ENCODE measurements at places on chromosomes 5 and 9.

DNA sequence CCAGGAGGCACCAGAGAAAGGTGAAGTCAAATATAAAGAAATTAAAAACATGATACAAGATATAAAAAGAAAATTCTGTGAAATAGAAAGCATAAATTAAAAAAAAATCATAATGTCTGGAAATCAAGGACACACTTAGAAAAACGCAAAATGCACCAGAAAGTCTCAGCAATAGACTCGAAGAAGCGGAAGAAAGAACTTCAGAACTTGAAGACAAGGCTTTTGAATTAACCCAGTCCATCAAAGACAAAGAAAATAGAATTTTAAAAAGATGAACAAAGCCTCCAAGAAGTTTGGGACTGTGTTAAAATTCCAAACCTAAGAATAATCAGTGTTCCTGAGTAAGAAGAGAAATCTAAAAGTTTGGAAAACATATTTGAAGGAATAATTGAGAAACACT is 168.3 kb downstream of the PRR16 start:
- no peak for DNase-seq

- DNase-seq = no peak
Measured at GRCh38 chr5:115392611-115393010, 96.2 kb upstream of the CCDC112 start.

GRCh38 chr5:35026280-35026840 is 21.4 kb downstream of the AGXT2 start:
- DNase-seq = no peak

DNA sequence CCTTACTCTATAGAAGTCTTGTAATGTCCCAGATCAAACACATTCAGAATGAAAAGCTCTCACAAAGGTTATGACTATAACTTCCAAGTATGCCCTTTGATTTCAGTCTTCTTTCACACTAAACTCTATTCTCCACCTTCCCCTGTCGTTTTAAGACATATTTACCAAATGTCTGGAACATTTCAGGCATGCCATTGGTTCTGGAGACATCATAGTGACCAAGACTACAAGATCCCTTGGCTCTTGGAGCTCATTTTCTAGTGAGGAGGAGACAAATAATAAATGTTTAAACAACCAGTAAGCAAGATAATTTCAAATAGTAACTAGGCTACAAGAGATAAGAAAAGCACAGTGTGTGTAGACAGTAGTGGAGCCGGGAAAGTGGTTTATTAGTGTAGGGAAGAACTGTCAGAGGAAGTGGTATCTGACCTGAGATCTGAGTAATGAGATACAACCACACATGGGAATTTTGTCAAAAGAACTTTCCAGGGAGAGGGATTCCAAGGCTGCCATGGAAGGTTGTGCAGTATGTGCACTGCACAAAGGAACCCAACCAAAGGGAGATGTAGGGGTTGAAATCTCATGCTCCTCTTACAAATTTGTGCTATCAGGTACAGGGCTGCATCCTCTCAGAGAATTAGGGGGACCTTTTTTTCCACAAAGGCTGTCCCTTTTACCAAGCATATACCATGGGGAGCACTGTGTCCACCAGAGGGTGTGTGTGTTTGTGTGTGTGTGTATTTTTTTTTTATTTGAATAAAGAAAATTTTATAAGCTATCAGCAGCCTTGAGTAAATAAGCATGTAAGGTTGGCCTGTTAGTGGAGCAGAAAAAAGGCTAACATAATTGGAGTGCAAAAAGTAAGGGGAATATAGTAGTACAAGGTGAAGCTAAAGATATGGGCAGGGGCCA is 1279.1 kb upstream of the WWC1 start:
- DNase-seq = no peak

GRCh38 chr9:71719562-71719961 is 48.8 kb downstream of the CEMIP2 start:
- DNase-seq = no peak

GRCh38 chr5:14960120-14960462 is 88.5 kb upstream of the ANKH start:
- no peak for DNase-seq

DNA sequence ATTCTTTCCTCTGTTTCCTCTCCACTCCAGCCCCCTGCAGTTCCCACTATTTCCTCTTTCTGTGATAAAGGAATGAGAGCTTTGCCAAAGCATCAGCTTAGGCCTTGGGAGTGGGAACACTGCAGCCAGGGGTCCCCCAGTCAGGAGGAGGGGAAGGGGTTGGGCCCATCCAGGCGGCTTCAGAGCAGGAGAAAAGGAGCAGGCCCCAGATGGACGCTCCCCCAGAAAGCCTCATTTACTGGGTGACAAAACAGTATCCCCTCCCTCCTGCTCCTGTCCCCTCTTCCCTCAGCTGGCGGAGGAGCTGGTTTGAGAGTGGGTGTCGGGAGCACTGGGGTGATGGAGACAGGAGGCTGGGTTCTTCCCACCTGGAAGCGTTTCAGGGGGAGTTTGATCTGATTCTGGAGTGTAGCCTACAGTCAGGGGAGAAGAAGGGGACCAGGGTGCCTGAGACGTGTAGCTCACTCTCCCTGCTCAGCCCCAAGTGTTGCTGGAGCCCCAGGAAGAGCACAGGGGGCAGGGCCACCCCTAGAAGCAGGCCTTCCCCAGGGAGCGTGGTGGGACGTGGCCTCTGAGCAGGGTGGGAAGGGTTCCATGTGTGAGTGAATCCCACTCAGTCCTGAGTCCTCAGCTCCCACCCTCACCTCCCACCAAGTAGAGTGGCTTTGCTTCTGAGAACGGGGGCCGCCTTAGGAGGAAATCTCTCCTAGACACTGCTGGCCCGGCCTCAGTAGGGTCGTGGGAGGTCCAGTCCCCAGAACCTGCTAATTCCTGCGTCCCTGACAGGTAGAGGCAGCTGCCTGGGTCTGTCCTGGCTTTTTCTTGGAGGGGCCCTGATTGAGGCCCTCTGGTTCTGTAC is 173.1 kb downstream of the CACNA1B start:
- DNase-seq = no peak

DNA sequence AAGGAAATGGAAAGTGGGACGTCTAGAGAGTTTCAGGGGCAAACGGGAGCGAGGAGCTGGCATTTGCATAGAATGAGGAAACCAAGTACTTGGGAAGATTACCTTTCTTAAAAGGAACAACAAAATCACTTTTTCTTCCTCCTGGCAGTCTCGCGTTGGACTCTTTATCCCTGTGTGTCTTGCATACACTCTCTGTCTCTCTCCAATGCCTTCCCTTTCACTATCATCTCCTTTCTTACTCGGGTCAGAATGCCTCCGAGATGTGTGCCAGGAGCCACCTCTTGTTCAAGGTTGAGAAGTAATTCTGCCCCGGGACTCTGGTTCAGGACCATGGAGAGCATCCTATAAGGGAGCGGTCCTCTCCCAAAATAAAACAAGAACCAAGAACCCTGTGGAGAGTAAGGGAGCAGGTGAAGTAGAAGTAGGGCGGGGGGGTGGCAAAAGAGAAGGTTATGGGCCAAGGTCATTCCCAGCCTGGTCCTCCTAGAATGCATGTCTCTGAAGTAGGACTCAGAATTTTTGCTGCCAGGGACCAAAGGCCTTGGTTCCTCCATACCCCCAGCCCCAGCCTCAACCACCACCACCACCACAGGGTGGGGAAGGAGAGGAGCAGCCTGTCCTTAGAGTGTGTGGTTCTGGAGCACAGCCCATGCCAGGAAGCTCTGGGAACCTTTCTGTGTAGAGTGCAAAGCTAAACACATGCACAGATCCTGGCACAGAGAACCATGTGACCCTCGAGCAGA is 72.1 kb upstream of the ARAP3 start:
- no peak for DNase-seq

DNA sequence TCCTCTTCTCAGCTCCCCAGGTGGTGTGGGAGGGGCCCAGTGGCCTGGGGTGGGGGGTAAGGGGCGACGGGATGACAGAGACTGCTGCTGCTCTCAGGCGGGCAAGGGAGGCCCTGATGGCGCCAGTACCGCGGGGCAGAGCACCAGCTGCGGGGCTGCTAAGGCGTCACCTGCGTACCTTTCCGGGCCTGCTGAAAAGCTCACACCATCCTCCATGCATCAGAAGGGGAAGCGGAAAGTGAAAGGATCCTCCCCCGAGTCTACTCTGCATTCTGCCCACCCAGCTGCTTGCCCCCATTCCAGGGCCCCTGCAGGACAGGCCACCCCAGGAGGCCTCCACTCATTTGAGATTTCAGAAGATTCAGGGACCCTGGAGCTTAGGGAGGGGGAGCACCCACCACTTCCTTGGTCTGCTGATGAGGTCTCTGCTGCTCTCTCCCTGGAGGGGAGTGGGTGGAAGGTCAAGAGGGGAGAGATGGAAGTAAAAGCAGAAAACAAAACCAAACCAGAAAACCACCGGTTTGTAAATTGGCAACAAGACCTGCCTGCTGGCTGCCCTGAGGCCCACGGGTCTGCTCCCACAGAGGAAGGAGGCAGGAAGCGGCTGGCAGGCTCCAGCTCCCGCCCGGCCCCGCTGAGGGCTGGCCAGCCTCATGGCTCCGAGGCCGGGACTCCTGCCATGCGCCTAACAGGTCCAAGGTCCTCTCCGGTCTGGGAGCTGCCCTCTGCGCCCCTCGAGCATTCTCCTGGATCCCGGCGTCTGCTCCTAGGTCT is 33.6 kb downstream of the PRRT1B start:
- DNase-seq = no peak

DNA sequence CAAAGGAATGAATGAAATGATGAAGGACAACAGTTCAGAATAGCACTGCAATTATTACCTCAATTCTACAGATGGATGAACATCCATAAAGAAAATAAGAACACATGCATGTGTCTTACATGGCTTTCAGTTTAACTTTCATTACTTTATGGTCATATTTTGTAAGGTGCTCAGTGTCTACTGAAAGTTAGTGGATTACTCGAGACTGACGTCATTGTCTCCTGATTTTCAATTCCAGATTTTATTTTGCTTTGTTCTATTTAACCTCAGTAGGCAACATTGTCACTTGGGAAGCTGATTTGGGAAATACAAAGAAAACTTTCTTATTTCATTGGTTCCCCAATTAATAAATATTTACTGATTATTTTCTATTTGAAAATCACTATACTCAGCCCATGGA is 363.7 kb downstream of the CHSY3 start:
- no peak for DNase-seq

DNA sequence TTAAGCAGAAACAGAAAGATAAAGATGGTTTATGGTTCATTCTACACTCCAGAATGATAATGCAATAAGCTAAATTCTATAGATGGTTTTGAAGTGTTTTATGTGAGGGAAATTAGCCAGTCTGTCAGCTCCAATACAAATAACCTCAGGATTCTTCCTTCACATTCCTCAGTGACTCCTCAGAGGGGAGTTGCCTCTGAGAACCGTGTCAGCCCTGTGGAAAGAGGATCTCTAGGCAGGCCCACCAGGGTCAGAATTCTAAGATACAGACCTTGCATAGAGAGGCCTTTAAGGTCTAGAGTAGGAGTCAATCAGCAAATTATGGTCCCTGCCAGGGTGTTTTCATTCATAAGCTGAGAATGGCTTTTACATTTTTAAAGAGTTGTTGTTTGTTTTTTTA is 26.6 kb downstream of the RUSC2 start:
- peak; percentile 34 for DNase-seq

DNA sequence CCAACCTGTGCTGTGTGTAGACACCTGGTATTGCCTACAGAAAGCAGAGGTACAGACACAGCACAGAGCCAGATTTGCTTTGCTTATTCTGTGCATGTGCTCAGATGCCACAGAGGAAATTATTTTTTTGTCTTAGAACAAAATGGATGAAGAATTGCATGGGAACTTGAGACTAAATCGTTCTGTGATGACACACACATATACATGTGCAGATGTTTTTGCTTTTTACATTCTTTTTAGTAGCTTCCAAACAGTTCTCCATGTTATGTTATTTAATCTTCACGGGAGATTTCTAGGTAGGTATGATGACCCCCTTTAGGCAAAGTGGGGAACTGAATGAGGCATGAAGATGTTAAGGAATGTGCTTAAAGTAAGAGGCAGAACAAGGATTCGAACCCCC is 221.5 kb upstream of the PANK3 start:
- DNase-seq = no peak

- no peak for DNase-seq
Measured at GRCh38 chr5:95113489-95113888, 171.4 kb downstream of the MCTP1 start.
